ENCODE measurements at places on chromosomes 7 and 10.

GRCh38 chr10:75293446-75293820 lies 57.7 kb upstream of the COMTD1 start:
- peak; percentile 43 for DNase-seq

GRCh38 chr7:118152149-118152548 lies 31.8 kb upstream of the LSM8 start:
- DNase-seq = no peak

DNA sequence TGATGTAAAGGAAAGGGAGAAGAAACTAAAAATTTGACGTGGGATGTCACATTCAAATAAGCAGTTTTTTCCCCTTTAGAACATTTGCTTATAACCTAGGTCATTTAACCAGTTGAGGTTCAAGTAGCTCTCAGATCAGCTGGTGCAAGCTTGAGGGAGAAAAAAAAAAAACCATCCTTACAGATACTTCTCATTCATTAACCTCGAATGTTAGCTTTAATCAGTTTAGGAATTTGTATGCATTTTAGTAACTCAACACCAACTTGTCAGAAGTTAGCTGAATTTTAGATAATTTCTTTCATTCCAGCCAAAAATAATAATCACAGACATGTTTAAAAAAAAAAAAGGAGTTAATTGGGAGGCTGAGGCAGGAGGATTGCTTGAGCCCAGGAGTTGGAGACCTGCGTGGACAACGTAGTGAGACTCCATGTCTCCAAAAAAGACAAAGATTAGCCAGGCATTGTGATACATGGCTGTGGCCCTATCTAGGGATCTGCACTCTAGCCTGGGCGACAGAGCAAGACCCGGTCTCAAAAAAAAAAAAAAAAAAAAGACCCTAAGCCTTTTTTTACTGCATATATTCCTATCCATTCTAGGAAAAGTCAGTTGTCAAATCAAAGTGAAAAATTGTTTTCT lies 46.2 kb downstream of the BMPR1A start:
- DNase-seq = no peak

DNA sequence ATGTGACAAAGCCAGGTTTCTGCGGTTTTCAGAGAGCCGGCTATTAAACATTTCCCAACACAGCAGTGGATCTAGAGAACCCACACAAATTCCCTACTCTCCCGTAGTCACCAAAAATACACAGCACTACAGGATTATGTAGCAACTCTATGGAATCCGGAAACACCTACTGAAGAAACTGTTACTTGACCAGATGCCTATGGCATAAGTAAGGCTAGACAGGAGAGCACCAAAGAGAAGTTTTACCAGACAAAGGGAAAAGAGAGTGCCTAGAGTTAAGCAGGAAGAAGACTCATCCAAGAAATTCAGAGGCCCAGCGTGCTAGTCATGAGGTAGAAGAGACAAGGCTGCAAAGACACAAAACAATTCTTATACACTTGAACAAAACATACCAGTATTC lies 321.1 kb downstream of the PARD3 start:
- no peak for DNase-seq

DNA sequence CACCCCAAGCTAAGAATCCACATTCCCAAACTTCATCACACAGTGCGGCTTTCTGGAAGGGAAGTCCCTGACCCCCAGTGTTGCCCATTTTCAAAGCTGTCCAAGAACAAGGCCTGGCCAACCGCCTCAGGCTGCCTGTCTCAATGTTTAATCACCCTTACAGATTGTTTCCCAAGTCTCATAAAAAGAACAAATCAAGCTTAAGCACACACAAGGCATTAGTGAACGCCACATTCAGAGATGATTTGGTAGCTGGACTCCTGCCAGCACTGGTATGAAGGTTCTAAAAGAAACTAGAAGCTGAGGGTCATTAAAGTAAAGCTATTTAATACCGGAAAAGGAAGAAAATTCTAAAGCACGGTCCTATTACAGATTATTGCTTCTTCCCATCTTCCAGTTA lies 35.6 kb downstream of the C10orf90 start:
- no peak for DNase-seq

GRCh38 chr7:156691764-156692163 lies 51.2 kb downstream of the RNF32 start:
- no peak for DNase-seq

- no peak for DNase-seq
Measured at GRCh38 chr7:35781200-35781701, 19.6 kb upstream of the SEPTIN7 start.

DNA sequence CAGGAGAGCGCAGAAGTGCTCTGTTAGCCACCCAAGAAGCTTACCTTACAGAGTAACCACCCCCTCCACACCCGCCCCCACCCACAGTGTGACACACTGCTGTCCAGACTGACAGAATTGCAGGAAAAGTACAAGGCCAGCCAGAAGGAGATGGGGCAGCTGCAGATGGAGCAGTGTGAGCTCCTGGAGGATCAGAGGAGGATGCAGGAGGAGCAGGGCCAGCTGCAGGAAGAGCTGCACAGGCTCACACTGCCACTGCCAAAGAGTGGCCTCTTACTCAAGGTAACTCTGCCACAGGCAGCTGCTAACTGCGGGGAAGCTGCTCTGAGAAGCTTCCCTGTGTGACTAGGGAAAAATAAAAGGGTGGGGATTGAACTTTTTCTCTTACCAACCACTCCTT lies 17.6 kb downstream of the CCDC136 start:
- DNase-seq = no peak

GRCh38 chr10:125093199-125093973 lies 67.0 kb downstream of the CTBP2 start:
- no peak for DNase-seq

- peak; percentile 24 for DNase-seq
Measured at GRCh38 chr7:45687721-45688120, 113.6 kb downstream of the ADCY1 start.

GRCh38 chr7:92641921-92642511 lies 51.8 kb upstream of the FAM133B start:
- no peak for DNase-seq

DNA sequence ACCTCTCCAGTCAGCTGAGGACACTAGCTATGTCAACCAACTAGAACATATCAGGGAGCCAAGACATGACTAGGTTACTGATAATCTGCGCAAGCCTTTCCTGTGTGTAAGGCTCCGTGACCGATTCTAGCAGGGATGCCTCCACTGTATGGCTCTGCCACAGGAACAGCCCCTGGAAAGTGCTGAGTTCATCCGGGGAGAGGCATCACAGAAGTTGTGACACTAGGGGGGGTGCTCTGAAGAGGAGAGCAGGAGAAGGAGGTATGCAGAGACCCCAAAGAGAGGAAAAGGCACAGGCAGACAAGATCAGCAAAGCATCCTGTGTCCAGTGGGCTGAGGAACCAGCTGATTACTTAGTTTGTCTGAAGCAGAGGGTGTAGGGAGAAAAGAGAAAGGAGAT lies 13.5 kb downstream of the UPP1 start:
- no peak for DNase-seq
